T-cell (primary cell): ENCODE measurements at places on chromosomes 5 and 9. TPM values are rescaled to one million over a fixed set of nuclear protein-coding genes. Genes with fewer than 3 reads are reported as not detected.

Gene F12
- total RNA-seq: 0.28 TPM

DNA sequence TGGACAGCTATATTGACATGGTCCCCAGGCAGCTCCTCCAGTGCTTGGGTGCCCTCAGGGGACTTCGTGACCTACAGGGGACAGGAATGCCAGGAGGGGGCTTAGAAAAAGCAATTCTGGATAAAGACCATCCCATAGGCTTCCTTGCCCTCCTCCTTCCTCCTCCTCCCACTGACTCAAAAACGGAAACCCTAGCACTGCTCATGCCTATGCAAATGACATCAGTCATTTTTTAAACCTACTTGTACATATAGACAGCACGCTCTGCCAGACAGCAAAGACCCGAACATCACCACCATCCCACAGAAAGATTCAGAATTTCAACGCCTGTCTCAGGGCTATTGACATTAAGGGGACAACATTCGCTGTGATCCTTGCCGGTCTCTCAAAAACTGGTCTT lies 11.0 kb downstream of the IGFBPL1 start:
- H3K27ac ChIP-seq: no peak overlapping the region
- no peak overlapping the region for H3K4me3 ChIP-seq
- no peaks in the 10 kb centered on the region for H3K36me3 ChIP-seq
- no peaks in the 10 kb centered on the region for H3K4me1 ChIP-seq

GRCh38 chr5:78747055-78747454 lies 98.5 kb upstream of the LHFPL2 start:
- H3K36me3 ChIP-seq: no peaks in the 10 kb centered on the region
- H3K4me1 ChIP-seq: no peaks in the 10 kb centered on the region
- H3K4me3 ChIP-seq: no peak overlapping the region
- peaks cover 3% of the 10 kb centered on the region for H3K27me3 ChIP-seq
- DNase-seq: no peak

DNA sequence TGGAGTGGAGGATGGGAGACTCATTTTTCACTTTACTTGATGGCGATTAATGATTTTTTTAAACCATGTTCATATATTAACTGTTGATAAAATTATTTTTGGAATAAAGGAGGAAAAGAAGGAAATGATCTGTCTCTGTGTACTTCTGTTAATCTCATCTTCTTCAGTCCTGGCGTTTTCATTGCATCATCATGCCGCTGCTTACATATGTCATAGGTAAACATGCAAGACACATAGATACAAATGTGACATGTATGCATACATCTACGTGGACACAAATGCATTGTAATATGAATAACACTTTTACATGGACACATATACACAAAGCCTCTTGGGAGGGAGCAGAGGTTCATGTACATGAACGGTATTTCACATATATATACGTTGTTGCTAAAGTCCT lies 10.0 kb downstream of the TMEM174 start:
- H3K36me3 ChIP-seq: no peaks in the 10 kb centered on the region
- DNase-seq: no peak
- no peak overlapping the region for H3K4me3 ChIP-seq
- H3K27me3 ChIP-seq: peaks cover 9% of the 10 kb centered on the region

GRCh38 chr5:147760086-147760875 lies 22.2 kb downstream of the JAKMIP2 start:
- no peaks in the 10 kb centered on the region for H3K27me3 ChIP-seq
- DNase-seq: no peak
- H3K36me3 ChIP-seq: no peaks in the 10 kb centered on the region
- no peaks in the 10 kb centered on the region for H3K4me1 ChIP-seq
- H3K27ac ChIP-seq: no peak overlapping the region
- no peak overlapping the region for H3K4me3 ChIP-seq
